ENCODE measurements at places on chromosomes 7 and 10. TPM values are rescaled to one million over a fixed set of nuclear protein-coding genes. Genes with fewer than 3 reads are reported as not detected.

Gene SLC26A3
- not detected for total RNA-seq

Gene TRDMT1
- 26.0 TPM for total RNA-seq

Gene AKR1B15
- not detected for total RNA-seq

Gene MEPCE
- 34.2 TPM for total RNA-seq

Gene ARID5B
- 139 TPM for total RNA-seq

Gene PLEKHS1
- total RNA-seq = 0.24 TPM

Gene TEX47
- total RNA-seq = not detected

Gene FBXL13
- 0.73 TPM for total RNA-seq

Gene ST8SIA6
- total RNA-seq = not detected

Gene ZNF804B
- not detected for total RNA-seq

Gene SPDYE2B
- total RNA-seq = not detected

Gene EZH2
- total RNA-seq = 5.7 TPM

Gene MINPP1
- 24.3 TPM for total RNA-seq

Gene EDRF1
- 27.7 TPM for total RNA-seq

Gene COL13A1
- 15.4 TPM for total RNA-seq

Gene AUTS2
- total RNA-seq = 22.3 TPM
